ENCODE measurements at places on chromosomes 12 and 14.

- no peak for DNase-seq
Measured at GRCh38 chr12:19688532-19688931, 249.2 kb downstream of the AEBP2 start.

- no peak for DNase-seq
Measured at GRCh38 chr12:21301-22189, 45.0 kb upstream of the IQSEC3 start.

DNA sequence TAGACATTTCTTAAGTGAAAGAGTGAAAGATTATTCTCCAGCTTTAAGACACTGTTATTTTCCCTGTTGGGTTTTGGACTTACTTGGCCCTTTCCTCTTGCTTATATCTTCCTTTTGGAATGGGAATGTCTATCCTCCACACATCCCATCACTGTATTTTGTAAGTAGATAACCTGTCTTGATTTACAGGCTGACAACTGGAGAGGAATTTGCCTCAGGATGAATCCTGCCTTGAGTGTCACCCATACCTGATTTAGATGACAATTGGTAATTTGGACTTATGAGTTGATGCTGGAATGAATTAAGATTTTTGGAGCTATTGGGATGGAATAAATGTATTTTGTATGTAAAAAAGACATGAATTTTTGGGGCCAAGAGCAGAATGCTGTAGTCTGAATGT, 74.2 kb upstream of the KICS2 start:
- no peak for DNase-seq

- no peak for DNase-seq
Measured at GRCh38 chr12:53577941-53578352, 48.2 kb downstream of the ATF7 start.

DNA sequence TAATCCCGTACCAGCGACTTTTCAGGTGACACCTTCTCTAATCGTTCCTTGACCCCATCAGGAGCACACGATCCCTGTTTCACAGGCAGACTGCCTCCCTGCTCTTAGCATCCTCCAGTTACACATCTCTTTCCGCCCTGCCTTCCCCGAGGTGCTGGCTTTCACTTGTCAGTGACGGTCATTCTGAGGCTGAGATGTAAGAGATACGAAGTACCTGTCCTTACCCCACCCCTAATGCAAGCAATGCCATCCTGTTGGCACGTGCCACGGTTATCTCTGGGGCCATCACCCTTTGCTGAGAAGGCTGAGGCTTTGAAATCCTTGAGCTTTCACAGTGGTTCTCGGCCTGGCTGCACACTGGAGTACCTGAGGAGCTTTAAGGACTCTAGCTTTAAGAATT, 24.4 kb downstream of the B4GALNT3 start:
- no peak for DNase-seq

DNA sequence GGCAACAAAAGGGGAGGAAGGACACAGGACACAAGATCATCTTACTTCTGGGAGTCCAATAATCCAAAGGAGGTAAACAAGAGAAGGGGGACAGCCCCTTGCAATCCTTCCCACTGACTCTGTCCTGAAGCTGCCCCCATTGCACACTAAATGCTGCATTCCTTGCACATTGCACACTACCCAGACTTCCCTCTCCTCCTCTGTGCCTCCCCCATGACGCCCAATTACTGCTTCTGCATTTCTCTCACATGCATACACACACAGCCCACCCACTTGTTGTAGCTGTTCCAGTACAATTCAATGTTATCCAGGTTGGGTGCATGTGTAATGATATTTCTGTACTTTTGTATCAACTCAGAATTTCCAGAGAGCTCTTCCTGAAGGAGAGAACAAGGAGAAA, 5.5 kb downstream of the NDRG2 start:
- no peak for DNase-seq

DNA sequence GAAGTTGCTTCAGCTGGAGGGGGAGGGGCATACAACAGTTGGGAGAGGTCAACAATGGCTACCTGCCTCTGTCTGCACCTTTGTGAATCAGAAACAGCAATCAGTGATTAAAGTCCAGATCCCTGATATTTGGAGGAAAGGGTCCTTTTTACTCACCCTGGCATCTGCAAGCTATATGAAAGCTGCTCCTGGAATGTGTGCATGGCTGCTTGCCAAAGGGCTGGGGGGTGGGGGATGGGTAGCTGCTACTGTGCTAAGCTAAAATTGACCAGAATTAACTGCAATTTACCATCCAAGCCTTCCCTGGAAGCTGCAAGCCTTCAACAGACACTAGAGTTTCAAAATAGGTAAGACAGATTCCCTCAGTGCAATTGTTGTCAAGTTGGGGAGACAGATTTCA, 13.5 kb upstream of the GTF2A1 start:
- no peak for DNase-seq

GRCh38 chr14:85573406-85573805, 43.5 kb downstream of the FLRT2 start:
- no peak for DNase-seq

DNA sequence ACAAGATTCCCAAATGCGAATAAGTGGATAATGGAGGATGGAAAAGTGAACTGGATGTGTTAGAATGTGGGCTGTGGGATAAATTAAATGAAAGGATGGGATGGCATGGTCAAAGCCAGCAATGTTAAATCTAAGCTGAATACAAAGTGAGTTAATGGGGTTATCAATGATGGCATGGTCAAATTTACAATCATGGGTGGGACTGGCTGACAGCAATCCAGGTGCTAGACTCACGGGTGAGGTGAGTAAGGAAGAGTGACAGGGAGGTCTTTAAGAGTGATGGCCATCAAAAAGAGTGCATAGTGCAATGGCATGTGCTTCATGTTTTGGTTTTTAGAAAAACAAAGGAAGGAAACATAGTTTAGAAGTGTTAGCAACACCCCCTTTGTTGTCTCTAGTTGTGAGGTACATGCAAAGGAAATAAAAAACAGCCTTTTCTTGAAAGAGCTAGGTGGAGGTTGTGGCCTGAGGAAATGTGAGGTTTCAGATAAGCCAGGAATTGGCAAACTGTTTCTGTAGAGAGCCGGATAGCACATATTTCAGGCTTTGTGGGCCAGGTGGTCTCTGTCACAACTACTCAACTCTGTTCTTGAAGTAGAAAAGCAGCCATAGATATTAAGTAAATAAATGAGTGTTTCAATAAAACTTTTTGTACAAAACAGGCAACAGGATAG, 328.7 kb downstream of the RPL10L start:
- no peak for DNase-seq

GRCh38 chr14:67973436-67973835, 153.9 kb downstream of the RAD51B start:
- no peak for DNase-seq

DNA sequence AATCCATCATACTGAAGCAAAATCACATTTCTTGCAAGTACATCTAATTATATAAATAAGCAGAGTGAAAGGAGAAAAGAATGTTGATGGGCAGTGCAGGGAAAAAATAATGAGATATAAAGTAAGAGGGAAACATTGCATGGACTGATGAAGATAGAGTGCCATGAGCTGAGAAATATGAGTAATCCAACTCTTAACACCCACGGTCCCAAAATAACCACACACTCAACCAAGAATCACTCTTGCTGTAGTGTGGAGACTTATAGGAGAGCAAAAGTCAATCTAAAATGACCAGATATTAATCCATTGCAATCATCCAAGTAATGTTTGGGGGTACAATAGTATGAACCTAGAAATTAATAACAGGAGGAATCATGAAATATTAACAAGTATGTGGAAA, 40.2 kb downstream of the MYF5 start:
- no peak for DNase-seq

DNA sequence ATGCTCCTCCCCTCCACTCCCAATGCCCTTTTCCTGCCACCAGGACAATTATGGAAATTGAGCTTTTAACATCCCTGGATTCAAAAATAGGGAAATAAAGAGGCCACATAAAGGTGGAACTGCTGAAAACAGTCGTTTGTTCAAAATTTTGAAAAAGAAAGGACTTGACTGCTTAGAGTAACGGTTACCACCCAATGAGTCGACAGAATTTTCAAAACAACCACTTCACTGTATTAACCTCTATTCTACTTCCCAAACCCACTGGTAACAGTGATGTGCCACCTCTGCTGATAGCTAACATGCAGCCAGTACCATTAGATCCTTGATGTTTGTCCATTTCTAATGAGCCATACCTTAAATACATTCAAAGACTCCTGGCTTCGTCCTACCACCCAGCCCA, 4.9 kb downstream of the ST8SIA1 start:
- no peak for DNase-seq

DNA sequence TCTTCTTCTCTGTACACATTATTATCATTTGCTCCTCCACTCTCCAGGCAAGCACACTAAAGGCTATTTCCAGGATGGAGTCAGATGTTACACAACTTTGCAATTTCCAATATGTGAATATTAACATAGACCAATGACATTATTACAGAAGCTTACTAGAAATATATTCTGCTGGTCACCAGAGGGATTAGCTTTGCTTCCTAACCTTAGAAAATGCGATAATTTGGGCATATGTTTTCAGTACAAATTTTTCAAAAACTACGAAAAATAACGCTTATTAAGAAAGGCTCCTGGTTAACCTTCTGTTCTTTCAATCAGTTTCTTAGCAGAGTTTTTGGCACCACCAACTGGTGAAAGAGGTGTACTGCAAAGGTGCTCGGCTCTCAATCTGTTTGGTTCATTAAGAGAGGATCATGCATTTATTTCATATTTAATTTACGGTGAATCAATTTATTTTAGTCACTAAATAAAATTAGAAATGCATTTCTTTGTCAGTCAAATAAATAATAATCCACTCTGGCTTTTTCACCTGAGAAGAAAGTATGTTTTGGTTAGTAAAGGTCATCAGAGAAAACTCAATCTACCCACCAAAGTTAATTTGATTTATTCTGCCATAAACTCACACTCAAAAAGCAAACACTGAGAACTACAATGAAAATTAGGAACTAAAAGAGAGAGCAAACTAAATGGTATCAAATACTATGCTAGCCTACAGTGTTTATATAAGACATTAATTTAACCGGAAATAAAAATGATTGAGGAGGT, 39.2 kb downstream of the EFCAB11 start:
- peak; percentile 41 for DNase-seq

DNA sequence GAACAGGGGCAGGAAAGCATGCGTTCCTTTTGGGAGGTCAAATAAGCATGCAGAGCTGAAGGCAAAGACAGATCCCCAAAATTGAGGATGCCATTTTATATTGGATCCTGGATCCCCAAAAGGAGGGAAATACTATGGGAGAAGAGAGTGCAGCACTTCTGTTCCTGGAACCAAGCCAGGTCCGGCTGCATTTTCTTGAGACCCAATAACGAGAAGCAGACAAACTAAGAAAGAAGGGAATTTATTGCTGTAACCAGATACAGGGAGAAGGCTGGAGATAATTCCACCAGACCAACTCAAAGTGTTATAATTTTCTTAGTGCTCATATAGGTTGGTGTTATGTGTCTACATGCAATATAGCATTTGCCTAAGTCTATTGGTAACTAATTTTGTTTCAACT, 60.8 kb downstream of the PDE6H start:
- DNase-seq: no peak

DNA sequence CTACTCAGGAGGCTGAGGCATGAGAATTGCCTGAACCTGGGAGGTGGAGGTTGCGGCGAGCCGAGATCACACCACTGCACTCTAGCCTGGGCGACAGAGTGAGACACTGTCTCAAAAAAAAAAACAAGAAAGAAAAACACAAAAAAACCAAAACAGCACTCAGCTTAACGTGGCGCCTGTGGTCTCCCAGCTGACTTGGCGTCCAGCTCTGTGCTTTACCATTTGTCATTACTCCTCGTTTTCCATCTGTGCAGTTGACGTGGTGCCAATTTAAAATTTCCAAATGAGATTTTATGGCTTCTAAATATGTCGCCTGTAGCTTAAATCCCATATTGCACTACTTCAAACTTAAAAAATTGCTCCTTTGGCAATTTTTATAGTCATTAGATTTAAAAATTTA, 2.0 kb downstream of the MGP start:
- DNase-seq: no peak

DNA sequence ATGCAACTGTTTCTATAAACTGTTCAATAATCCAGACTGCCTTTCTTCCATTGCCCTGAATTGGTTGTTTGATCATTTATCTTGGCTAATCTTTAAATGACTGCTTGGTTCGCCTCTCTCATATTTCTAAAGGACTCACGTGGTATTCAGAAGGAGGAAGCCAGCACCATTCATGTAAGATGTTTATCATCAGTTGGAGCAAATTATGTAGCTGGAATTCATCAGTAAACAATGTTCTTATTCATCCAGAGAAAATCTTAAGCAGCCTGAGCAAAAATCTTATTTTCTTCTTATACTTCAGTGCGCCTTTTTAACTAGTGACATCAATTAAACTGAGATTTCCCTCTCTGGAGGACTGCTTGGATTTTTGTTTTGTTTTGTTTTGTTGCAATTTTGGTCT, 538.7 kb upstream of the TMEM132C start:
- DNase-seq: no peak

DNA sequence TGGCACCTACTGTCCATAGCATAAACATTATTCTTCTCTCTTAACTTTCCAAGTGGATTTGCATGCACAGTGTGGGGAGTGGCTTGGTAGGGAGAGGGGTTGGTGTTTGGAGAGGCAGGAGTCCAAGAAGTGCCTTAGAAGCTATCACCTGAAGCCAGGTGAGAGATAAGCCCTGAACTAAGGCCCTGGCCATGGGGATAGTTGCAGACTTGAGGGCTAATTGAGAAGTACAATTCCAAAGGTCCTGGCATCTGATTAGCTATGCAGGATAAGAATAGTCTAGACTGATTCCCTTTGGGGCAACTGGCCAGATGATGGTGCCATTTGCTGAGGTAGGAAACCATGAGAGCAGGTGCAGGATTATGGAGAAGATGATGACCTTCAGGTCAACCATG, 2.0 kb upstream of the PCK2 start:
- no peak for DNase-seq

- no peak for DNase-seq
Measured at GRCh38 chr14:23056145-23056955, 970 bp downstream of the CDH24 start.

GRCh38 chr12:123519141-123520001, 14.1 kb downstream of the RILPL1 start:
- DNase-seq: no peak

- no peak for DNase-seq
Measured at GRCh38 chr12:104719700-104720338, 238.3 kb downstream of the SLC41A2 start.

- DNase-seq: no peak
Measured at GRCh38 chr12:39588348-39588747, 31.3 kb downstream of the ABCD2 start.

DNA sequence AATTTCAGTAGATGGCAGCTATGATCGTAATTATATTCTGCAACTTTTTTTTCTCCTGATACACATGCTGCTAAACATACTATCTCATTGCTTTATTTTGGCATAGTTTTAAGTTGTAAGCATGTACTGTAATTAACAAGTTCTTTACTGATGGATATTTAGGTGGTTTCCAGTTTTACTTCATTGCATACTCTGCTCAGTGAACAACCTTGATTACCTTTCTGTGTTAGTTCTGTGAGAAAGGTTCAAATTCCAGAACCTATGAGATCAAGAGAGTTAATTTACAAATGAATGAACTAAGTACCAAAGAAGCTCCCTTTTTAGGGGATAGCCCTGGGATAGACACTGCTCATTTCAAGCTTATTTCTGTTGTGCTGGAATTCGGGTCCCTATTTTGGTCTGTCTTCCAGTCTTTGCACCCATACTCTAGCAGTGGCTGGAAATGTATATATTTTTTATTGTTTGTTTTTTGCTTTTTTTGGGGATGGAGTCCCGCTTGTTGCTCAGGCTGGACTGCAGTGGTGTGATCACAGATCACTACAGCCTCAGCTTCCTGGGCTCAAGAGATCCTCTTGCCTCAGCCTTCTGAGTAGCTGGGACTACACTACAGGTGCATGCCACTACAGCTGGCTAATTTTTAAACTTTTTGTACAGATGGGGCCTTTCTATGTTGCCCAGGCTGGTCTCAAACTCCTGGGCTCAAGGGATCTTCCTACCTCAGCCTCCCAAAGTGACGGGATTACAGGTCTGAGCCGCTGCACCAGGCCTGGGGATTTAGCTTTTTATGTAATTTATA, 10.6 kb downstream of the PAPOLA start:
- no peak for DNase-seq
